Upper lobe of left lung (tissue), 6 donors: ENCODE measurements at places on chromosomes 12 and 14. TPM values are rescaled to one million over a fixed set of nuclear protein-coding genes. Genes with fewer than 3 reads are reported as not detected.

Gene ESR2
- total RNA-seq, result 0.46 TPM

Gene UNC79
- total RNA-seq, result 0.13 TPM

DNA sequence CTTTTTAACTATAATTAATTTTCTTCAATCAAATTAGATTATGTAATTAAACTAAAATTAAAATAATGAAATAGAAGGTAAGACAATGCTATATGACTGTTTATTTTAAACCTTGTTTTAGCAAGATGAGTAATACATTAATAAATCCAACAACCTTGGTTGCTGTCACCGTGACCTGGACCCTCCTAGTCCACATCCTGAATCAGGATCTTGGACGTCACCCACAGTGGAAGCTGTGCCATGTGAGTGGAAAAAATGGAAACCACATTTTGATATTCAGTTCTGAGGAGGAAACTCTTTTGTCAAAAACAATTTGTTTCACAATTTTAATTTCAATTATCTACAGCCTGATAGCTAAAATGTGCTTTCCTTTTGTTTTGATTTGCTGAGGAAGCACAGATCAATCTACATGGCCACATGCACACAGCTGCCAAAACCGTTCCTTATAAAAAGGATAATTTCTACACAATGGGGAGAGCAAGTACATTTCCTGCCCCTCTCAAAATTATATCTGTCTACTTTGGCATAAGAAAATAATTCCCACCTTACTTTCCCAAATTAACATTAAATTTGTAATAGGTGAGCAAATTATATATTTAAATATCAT is 255.5 kb downstream of the RASSF9 start:
- H3K27ac ChIP-seq, result no peak overlapping the region
- H3K4me3 ChIP-seq, result no peak overlapping the region
- H3K4me1 ChIP-seq, result no peaks in the 10 kb centered on the region
- no peak for DNase-seq
- no peaks in the 10 kb centered on the region for H3K27me3 ChIP-seq

- no peak overlapping the region for H3K4me3 ChIP-seq
- no peaks in the 10 kb centered on the region for H3K36me3 ChIP-seq
- H3K4me1 ChIP-seq, result no peaks in the 10 kb centered on the region
- no peak overlapping the region for H3K27ac ChIP-seq
Observed at GRCh38 chr12:40502322-40502721, 189.9 kb upstream of the CNTN1 start.

- H3K27ac ChIP-seq, result no peak overlapping the region
- no peaks in the 10 kb centered on the region for H3K27me3 ChIP-seq
- H3K4me1 ChIP-seq, result no peaks in the 10 kb centered on the region
Observed at GRCh38 chr12:11907625-11908024, 163.1 kb upstream of the BCL2L14 start.

GRCh38 chr12:127711108-127711507 is 555.9 kb upstream of the TMEM132C start:
- no peak overlapping the region for H3K4me3 ChIP-seq
- H3K4me1 ChIP-seq, result no peaks in the 10 kb centered on the region
- no peaks in the 10 kb centered on the region for H3K36me3 ChIP-seq
- no peak for DNase-seq

- no peaks in the 10 kb centered on the region for H3K4me1 ChIP-seq
- no peak overlapping the region for H3K27ac ChIP-seq
- DNase-seq, result no peak
Observed at GRCh38 chr12:93950311-93950710, 198.1 kb upstream of the PLXNC1 start.

- H3K36me3 ChIP-seq, result no peaks in the 10 kb centered on the region
- peak; percentile 87 for DNase-seq
- H3K27ac ChIP-seq, result no peak overlapping the region
- H3K4me3 ChIP-seq, result no peak overlapping the region
Observed at GRCh38 chr14:101235335-101236103, 325.8 kb upstream of the DIO3 start.

DNA sequence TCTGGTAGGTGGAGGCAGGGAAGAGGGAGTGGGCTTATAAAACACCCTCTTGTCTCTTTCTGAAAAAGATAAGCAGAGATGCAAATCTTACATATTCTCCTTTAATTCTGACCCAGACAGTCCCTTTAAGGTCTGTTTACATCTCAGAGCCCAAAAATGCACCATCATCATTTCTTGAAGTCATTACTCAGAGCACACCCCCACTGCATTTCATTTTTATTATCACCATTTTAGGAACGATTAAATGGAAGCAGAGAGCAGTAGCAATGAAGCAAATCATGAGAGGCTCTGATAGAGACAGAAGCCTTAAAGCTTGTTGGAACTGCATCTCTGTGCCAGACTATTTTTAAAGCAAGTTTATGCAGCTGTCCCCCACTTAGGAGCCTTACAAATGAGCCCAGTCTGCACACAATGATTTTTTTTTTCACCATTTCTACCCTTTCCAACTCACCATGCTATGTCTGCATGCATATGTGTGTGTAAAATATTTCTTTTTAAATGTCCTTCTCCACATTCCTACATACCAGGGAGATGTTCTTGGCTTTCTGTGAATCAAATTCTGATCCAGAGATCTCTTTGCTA is 311.0 kb downstream of the GRIN2B start:
- no peak overlapping the region for H3K4me3 ChIP-seq
- H3K4me1 ChIP-seq, result no peaks in the 10 kb centered on the region
- no peaks in the 10 kb centered on the region for H3K36me3 ChIP-seq
- H3K27ac ChIP-seq, result no peak overlapping the region
